Prostate gland (tissue), 2 donors: ENCODE measurements at places on chromosomes 2 and 18. TPM values are rescaled to one million over a fixed set of nuclear protein-coding genes. Genes with fewer than 3 reads are reported as not detected.

Gene FN1
- total RNA-seq: 257 TPM

- no peak for DNase-seq
Measured at GRCh38 chr2:120771781-120772208, 36.1 kb downstream of the GLI2 start.

GRCh38 chr2:238488347-238488826 is 61.7 kb downstream of the ASB1 start:
- DNase-seq: no peak

- no peak for DNase-seq
Measured at GRCh38 chr2:86468162-86469033, 27.2 kb downstream of the KDM3A start.
